HTR-8/SVneo (cell line): ENCODE measurements at places on chromosomes 2 and 18.

DNA sequence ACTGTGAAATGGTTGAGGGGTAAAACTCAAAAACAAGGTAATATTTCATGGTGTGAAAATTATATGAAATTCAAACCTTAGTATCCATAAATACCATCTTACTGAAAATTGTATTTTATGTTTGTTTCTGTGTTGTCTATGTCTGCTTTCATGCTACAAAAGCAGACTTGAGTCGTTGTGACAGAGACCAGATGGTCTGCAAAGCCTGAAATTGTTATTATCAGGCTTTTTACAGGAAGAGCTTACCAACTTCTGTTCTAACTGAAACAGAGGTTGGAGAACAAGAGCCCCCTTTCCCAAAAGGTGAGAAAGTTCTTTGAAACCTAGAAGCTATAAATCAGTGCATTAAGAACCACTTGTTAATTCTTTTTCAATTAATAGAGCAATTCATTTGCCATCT lies 110.0 kb downstream of the COL4A4 start:
- no peak for DNase-seq

GRCh38 chr2:102296449-102296848 lies 14.9 kb upstream of the IL1RL1 start:
- no peak for DNase-seq

- no peak for DNase-seq
These were observed 71.9 kb upstream of the NRP2 start for GRCh38 chr2:205610437-205610836.

DNA sequence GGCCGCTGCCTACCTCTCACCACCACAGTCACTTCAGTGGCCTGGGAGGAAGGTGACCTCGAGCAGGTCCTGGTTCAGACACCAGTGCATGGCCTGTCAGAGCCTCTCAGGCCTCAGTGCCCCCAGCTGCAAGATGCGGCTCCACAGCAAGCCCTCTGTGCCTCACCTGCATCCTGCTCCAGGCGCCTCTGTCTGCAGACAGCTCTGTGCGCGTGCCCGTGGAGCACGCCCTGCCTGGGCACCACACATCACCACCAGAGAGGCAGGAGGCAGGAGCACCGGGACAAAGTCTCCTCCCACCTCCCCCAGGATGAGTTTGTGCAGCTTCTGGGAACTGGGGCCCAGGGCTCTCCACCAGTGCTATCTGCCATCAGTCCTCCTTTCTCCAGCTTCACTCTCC lies 98.7 kb downstream of the TFCP2L1 start:
- no peak for DNase-seq

DNA sequence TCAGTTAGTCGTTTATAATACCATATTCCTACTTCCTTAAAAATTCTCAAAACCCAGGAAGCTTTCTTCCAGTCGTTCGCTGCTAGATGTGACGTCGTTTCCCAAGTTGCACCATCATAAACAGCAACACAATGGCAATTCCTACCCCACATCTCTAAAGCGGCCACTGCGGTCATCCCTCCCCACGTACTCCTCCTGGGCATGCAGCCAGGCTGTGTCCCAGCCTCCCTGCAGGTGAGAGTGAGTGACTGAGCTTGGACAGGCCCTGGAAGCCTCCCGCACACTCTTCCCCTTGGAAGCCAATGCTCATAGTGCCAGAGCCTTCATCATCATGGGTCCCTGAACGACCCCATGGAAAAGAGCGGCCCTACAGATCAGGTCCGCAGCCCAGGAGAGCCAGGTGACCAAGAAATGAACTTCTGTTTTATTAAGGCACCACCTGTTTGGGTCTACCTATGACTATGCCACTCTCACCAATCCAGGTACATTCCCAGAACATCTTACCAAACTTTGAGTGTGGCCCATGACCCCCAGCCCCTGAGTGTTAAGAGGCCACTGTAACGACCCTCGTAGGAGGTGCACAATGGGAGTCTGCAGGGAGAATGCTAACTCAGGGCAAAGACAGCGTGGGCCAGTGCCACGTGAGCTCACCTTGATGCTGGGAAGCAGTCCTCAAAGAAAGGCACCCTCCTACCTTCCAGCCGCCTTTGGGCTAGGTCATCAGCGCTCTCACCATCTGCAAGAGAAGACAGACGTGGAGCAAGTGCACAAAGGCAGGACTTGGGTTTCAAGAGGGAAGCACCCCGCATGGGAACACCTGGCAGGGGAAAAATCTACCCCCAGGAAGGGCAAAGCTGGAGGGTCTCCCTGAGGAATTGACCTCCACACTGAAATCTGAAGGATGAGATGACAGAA lies 74.7 kb upstream of the RAB6C start:
- DNase-seq, result no peak

DNA sequence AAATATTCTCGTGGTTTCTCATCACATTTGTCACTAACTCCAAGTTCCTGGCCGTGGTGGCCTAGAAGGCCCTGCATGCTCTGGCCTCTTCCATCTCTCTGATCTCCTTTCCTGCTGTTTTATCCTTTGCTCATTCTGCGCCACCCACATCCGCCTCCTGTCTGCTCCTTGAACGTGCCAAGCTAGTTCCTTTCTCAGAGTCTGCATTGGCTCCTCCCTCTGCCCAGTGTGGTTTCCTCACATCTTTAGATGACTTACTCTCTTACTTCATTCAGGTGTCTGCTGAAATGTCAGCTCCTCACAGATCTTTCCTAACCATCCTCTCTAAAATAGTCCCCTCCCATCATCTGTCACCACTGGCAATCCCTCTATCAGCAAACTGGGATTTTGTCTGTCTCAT lies 158.6 kb upstream of the RBMS1 start:
- DNase-seq, result no peak

DNA sequence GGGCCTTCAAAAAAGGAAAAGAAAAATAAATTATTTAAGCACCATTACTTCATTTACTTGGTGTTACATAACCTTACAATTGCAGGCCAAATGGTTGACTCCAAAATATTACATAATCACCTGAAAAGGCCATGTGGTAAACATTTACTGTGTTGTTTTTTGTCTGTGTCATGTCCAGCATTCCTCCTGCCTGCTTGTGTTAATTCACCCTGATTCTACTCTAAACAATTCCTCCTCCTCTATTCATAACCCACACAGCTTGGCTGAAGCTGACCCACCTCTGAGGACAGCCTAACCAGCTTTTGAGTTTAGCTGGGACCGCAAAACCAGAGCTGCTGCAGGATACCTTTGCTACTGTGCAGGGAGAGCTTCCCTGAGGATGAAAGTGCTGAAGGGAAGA lies 35.4 kb downstream of the TMX3 start:
- no peak for DNase-seq

- peak; percentile 46 for DNase-seq
These were observed 86.4 kb downstream of the AP1S3 start for GRCh38 chr2:223751012-223751411.

- peak; percentile 41 for DNase-seq
These were observed 30.2 kb upstream of the RIOK3 start for GRCh38 chr18:23422751-23423418.

DNA sequence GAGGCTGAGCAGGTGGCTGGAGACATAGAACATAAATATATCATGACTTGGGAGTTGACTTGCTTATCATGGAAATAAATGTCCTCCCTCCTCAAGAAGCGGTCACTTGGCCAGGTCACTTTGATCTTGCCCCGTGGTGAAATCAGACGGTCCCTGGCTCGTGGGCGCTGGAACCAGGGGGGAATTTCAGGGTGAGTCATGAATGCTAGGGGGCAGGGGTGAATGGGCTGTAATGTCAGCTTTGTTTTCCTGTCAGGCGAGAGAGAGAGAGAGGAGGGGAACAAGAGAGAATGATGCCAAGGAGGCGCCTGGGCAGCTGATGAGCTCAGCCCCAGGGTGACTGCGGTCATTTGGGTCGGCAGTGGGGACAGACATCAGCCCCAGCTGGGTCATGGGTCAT lies 47.7 kb downstream of the RRM2 start:
- peak; percentile 71 for DNase-seq

- DNase-seq, result no peak
These were observed 69.7 kb downstream of the DCC start for GRCh38 chr18:52409727-52410126.

DNA sequence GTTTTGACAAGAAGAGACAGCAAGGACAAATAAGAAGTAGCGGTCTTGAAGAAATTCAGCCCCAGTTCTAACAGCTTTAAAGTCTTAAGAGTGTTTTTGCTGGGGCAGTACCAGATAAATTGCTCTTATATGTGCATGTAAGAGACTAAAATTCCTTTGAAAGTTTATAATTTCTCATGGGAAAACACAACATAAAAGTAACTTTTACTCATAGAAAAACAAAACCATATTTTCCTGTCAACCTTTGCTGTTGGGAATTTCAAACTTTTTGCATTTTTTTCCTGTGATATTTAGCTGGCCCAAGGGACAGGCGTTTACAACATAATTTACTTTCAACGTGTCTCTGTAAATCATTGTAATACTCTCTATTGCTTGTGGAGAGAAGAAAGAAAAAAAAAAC lies 767.8 kb upstream of the ZEB2 start:
- no peak for DNase-seq

- no peak for DNase-seq
These were observed 23.4 kb downstream of the RAMP1 start for GRCh38 chr2:237882510-237883481.

DNA sequence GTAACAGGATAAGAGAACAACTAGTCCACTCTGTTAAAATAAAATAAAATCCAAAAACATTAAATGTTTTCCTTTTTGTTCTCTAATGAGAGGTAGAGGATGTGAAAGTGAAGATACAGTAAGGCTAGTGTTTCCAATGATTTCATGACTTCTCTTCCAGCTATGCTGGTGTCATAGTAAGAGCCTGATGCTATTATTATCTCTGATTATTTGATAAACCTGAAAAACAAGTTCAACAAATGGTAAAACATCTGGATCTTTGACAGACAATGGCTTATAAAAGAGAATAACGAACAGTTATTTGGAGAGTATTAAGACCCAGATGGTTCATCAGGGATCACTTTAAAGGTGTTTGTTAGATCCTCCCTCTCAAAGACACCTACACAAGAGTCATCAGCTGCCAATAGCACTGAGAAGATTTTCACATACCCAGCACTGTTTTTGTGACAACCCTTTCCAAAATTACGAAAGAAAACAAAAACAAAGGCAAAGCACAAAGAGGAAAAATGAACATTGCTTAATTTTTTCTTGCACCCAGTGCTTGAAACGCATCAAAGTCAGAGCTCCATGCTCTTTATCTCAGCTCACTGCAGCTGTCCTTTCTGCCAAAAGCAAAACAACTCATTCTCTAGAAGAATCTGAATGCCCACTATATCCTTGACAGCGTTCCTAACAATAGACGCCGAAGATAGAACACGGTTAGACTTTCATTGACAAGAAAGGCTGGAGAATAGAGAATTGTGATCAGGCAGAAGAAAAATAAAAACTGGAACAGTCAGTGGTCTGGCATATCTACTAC lies 168.6 kb downstream of the SLC8A1 start:
- DNase-seq, result no peak

DNA sequence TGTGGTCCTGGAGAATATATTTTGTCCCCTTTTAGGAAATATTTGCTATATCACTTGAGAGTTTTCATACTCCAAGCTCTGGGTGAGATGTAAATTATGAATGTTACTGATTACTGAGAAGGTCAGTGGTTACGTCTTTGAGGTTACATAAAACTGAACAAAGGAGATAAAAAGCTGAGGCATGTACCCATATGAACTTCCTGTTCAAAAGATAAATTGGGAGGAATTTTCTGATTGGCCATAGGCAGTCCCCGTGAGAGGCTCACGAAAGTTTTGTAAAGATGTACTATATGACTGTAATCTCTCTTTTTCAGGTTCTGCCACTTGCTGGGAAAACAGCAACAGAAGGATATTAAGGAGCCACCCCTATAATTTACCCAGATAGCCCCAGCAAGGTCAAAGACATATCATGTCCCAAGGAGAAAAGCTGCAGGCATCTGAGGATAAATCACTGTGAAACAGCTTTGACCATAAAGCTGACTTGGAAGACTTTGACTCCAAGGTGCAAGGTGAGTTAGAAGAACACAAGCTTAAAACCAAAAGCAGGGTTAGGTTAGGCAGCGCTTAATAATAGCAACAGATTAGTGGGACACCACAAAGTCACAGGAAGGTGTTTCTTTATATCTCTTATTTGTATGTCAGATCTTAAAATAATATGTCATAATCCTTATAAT lies 90.4 kb downstream of the OSBPL6 start:
- no peak for DNase-seq

GRCh38 chr18:49639643-49640391 lies 78.0 kb downstream of the LIPG start:
- DNase-seq, result no peak

DNA sequence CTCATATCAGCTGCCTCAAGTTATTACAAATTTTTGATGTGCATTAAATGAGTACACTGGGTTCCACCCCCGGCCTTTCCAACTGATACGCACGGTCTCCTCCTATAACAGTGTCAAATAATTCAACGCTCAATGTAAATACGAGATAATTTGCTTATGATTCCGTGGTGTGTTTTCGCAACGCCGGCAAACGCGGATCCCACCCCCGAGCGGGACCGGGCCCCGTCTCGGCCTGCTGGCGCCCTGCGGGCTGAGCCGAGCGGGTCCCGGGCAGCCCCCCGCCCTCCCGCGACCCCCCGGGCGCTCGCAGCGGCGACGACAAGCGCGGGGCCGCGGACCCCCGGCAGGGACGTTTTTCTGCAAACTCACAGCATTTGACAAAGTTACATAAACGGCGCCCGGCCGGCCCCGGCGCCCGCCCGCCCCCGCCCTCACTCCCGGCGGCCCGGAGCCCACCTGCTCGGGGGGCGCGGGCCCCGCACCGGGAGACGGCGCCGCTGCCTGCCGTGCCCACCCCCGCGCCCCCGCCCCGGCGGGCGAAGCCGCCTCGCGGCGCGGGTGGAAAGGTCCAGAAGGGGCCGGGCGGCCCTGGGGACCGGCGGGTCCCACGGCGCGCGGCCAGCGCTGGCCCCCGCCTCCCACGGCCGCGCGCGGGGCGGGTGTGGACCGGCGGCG lies 762 bp downstream of the HDAC4 start:
- DNase-seq, result no peak

- DNase-seq, result no peak
These were observed 212.3 kb downstream of the CDH20 start for GRCh38 chr18:61545281-61546245.

GRCh38 chr18:26489191-26489590 lies 59.2 kb downstream of the KCTD1 start:
- no peak for DNase-seq

GRCh38 chr2:150480241-150480640 lies 7.2 kb downstream of the RND3 start:
- no peak for DNase-seq

GRCh38 chr18:2108591-2108990 lies 462.7 kb downstream of the METTL4 start:
- no peak for DNase-seq

GRCh38 chr2:56589835-56590234 lies 406.0 kb downstream of the CCDC85A start:
- DNase-seq, result no peak
